ENCODE measurements at places on chromosomes 7 and 10. TPM values are rescaled to one million over a fixed set of nuclear protein-coding genes. Genes with fewer than 3 reads are reported as not detected.

Gene OR6V1
- not detected for total RNA-seq

Gene TUBB8
- not detected for total RNA-seq

Gene LRCH4
- total RNA-seq, result 41.8 TPM

Gene GSDME
- total RNA-seq, result 12.9 TPM

Gene ABCB1
- 3.2 TPM for total RNA-seq

Gene PSPH
- 7.5 TPM for total RNA-seq

DNA sequence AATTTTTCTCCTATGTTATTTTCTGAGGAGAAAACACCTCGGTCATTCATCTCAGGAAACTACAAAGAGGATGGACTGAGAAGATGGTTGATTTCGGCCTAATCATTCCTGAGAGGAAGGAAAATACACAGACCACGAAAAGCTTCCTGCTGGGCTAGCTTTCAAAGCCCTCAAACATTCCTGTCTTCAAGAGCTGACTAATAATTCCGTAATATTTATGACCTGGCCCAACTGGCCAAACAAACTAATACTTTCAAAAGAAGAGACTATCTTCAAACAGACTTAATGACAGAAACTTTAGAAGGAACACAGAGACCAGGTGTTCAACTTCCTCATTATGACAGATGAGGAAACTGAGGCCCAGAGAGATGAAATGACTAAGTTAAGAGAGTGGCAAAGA, 215.1 kb upstream of the FRMD4A start:
- no peak for DNase-seq

GRCh38 chr10:60170250-60170649, 219.4 kb downstream of the ANK3 start:
- DNase-seq, result no peak

DNA sequence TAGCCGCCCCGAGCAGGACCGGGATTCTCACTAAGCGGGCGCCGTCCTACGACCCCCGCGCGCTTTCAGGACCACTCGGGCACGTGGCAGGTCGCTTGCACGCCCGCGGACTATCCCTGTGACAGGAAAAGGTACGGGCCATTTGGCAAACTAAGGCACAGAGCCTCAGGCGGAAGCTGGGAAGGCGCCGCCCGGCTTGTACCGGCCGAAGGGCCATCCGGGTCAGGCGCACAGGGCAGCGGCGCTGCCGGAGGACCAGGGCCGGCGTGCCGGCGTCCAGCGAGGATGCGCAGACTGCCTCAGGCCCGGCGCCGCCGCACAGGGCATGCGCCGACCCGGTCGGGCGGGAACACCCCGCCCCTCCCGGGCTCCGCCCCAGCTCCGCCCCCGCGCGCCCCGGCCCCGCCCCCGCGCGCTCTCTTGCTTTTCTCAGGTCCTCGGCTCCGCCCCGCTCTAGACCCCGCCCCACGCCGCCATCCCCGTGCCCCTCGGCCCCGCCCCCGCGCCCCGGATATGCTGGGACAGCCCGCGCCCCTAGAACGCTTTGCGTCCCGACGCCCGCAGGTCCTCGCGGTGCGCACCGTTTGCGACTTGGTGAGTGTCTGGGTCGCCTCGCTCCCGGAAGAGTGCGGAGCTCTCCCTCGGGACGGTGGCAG, at the start of gene MGMT:
MGMT (plus strand) TSS at position 539 of the 656 bp plus-strand sequence.
- DNase-seq, result peak; percentile 97

DNA sequence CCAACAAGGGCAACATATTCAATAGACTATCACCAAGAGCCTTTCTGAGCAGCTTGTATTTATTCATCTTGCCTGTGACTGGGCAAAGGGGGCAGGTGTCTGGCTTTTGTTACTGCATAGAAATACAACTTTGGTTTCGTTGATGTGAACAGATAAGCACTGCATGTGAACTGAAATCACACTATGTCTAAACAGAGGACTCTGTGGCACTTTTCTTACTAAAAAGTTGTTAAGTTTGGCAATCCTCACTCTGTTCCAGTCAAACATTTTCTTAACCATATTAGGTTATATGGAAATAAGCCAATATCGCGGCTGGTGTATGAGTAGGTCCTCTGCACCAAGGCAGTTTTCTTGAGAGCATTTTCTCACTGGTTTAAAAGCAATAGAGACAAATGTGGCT, 48.5 kb downstream of the CALD1 start:
- DNase-seq, result no peak

GRCh38 chr10:47404446-47404845, 20.4 kb upstream of the ZNF488 start:
- DNase-seq, result no peak

- no peak for DNase-seq
These were observed 122.1 kb upstream of the TCF7L2 start for GRCh38 chr10:112827951-112828350.

GRCh38 chr10:91901784-91902677, 7.3 kb downstream of the FGFBP3 start:
- DNase-seq, result no peak

DNA sequence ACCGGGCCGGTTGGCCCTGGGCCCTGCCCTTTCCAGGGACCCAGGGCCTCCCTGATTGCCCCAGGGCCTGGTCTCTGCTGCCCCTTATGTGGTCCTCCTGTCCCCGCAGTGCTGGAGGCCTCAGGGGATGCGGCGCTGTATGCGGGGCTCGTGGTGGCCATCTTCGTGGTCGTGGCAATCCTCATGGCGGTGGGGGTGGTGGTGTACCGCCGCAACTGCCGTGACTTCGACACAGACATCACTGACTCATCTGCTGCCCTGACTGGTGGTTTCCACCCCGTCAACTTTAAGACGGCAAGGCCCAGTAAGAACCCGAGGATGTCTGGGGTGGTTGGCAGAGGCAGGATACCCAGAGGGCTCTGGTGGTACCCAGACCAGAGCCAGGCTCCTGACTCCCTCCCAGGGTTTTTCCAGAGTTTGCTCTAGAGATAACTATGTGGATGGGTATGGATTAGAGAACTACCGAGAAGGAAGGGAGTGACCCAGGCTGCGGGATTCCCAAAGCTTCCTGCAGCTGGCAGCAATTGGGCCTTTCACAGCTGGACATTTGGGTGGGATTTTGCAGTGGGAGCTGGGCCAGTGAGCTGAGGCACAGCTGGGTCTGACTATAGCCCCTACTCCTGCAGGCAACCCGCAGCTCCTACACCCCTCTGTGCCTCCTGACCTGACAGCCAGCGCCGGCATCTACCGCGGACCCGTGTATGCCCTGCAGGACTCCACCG, 28.1 kb upstream of the SLC29A3 start:
- no peak for DNase-seq

- DNase-seq, result no peak
These were observed 1154.8 kb downstream of the GATA3 start for GRCh38 chr10:9209105-9209798.

- DNase-seq, result no peak
These were observed 26.9 kb upstream of the OR9A4 start for GRCh38 chr7:141889321-141889720.

DNA sequence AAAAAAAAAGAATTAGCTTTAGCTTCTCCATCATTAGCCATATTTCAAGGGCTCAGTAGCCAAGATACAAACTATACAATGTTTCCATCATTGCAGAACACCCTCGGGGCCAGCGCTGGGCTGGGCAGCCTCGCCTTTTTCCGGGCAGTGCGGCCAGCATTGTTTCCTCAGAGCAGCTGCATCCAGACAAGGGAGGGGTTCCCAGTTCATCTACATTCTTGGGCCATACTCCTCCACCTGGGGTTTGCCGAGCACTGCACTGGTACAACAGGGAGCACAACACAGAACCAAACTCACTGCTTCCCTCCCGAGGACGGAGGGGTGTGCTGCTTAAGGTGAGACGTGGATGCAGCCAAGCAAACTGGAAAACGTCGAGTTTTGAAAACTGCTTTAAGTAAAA, 2.4 kb upstream of the PKD1L1 start:
- no peak for DNase-seq

DNA sequence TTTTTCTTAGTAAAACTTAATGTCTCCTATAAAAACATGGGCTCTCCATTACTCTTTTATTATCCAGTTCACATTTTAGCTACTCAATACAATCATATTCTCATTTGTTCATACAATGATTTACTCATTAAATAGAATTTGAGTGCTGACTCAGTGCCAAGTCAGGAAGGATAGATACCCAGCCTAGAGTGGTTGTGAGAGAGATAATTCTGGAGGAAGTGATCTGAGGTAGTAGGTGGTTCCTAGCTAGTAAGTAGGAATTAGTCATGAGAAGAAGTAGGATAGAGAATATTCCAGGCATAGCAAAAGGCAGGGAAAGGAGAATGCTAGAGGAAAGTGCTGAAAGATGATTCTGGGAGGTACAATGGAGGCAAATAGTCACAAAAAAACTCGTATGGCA, 133.5 kb upstream of the MBL2 start:
- DNase-seq, result no peak

Data from mesenteric fat pad (tissue), 1 donor.